ENCODE measurements at places on chromosomes 1 and 21.

- peak; percentile 54 for DNase-seq
These were observed 39.2 kb downstream of the EIF2B3 start for GRCh38 chr1:44947063-44947773.

- no peak for DNase-seq
These were observed 32.9 kb downstream of the FAM78B start for GRCh38 chr1:166133857-166134256.

DNA sequence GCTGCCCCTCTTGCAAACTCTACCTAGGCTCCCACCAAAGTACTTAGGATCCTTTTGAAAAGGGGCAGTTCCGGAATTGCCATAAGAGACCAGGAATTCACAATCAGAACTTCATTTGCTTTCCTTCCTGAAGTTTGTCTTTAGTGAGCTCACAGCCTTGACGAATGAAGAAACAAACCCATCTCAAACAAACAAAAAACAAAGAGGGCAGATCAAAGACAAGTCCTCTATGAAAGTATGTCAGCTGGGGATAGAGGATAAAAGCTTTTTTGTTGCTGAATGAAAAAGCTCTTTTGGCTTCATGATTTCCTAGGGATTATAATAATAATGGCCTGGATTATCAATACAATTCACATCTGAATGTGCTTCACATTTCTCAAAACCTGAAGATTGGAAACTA lies 357.9 kb upstream of the DUSP10 start:
- no peak for DNase-seq

GRCh38 chr1:101151286-101151685 lies 85.5 kb upstream of the S1PR1 start:
- DNase-seq = no peak

GRCh38 chr1:56915960-56916359 lies 49.9 kb downstream of the C8B start:
- DNase-seq = no peak

GRCh38 chr1:32426489-32427255 lies 32.4 kb upstream of the BSDC1 start:
- DNase-seq = no peak

DNA sequence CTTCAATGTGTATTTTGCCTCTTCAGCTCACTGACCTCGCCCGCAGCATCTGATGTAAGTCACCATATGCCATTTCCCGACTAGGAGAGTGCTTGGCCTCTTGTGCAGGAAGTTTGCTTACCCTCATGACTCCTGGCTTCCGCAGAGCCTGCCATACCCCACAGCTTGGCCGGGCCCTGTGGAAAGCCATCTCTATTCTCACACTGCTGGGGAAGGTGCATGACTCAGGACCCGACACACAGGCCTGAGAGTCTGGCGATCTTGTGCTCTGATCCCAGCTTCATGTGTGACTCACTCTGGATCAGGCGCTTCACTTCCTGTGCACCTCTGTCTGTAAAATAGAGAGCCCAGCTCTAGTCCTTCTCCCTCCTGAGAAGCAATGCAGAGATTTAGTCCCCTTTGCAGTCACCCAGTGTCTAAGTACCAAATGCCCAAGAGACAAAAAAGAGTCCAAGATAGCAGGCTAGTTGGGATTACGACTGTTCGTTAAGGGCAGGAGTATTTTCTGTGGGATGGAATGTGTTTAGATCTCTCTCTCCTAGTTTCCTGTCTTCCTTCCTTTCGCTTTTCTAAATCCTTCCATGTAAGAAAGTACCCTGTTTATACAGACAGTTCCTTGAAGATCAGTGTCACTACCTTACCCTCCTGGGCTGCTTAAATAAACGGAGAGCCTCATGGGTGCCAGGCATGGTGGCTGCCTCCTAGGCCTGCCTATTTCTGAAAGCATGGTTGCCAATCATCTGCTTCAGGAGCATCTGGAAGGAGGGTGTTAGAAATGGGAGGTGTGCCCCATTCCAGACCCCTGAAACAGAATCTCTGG lies 62.8 kb upstream of the KIF26B start:
- DNase-seq = no peak

- no peak for DNase-seq
These were observed 197.8 kb downstream of the HIVEP3 start for GRCh38 chr1:41720861-41721410.

GRCh38 chr1:167582064-167582463 lies 28.5 kb upstream of the CREG1 start:
- DNase-seq = no peak

GRCh38 chr1:58902830-58903513 lies 119.1 kb upstream of the JUN start:
- no peak for DNase-seq

DNA sequence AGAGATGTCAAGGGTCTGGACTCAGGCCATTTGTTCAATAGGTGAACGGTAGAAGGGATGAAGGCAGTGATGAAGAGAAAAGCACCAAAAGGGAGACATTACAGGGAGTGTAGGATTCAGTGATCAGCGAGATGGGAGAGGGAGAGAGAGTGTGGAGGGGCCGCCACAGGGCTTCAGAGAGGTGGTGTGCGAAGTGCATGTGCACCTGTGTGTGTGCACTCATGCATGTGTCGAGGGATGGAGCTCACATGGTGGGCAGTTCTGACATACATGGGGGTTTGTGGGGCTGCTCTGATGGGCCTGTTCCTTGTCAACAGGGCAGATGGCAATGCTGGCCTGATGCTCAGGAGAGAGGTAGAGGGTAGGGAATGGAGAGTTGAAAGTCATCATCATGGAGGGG lies 11.4 kb upstream of the KCNA2 start:
- DNase-seq = no peak

- no peak for DNase-seq
These were observed 112.1 kb upstream of the TIAM1 start for GRCh38 chr21:31456201-31456600.

DNA sequence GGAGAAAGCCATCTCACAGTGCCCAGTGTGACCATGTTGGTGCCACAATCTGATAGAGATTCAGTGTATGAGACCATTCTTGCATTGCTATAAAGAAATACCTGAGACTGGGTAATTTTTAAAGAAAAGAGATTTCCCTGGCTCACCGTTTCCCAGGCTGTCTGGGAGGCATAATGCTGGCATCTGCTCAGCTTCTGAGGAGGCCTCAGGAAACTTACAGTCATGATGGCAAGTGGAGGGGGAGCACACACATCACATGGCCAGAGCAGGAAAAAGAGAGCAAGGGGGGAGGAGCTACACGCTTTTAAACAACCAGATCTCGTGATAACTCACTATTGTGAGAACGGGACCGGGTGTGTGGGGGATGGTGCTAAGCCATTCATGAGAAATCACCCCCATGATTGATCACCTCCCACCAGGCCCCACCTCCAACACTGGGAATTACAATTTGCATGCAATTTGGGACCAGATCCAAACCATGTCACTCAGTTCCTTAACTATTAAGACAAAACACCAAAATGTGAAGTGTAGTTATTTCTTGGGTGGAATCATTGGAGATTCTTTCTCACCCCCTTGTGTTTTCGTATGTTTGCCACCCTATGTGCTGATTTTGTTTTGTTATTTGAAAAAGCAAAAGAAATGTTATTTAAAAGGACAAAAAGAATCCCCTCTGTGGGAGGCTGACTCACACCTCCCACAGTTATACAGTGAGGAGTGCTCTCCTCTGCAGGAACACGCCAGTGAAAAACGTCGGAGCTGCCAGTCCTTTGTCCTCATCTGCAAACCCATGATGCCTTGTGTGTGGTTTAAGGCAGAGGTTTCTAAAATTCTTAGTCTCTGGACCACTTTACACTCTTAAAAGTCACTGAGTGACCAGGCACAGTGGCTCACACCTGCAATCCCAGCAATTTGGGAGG lies 46.9 kb upstream of the IFNLR1 start:
- DNase-seq = no peak

DNA sequence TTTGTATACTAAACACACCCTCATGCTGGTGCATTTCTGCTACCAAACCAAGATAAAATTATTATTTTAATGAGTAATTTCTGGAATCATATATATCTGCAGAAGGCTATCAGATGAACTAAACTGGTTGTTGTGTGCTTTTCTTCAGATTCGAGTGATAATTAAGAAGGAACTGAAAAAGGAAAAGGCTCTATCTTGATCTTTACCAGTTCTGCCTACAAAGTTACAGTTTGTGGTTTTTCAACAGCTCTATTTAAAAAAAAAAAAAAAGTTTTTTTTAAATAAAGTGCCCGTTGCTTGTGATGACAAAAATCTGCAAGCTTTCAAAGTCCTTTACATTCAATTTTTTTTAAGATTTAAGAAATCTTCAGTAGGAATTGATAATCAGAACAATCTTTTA lies 13.6 kb downstream of the DENND1B start:
- DNase-seq = no peak

GRCh38 chr1:207861442-207862177 lies 49.3 kb downstream of the CD34 start:
- no peak for DNase-seq

GRCh38 chr1:8674912-8675311 lies 142.5 kb downstream of the RERE start:
- no peak for DNase-seq

DNA sequence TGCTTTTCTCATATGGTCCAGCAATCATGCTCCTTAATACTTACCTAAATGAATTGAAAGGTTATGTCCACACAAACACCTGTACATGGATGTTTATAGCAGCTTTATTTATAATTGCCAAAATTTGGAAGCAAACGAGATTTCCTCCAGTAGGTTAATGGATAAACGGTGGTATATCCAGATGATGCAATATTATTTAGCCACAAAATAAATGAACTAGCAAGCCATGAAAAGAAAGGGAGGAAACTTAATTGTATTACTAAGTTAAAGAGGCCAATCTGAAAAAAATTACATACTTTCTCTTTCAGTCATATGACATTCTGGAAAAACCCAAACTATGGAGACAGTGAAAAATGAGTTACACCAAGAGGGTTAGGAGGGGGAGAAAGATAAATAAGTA lies 76.3 kb upstream of the LRRC7 start:
- no peak for DNase-seq

- no peak for DNase-seq
These were observed 81.8 kb upstream of the HMCN1 start for GRCh38 chr1:185652348-185652747.

All from forelimb muscle (tissue), 1 donor.